Activated naive CD4-positive, alpha-beta T cell treated with anti-CD3 and anti-CD28 coated beads for 36 hours (primary cell): ENCODE measurements at places on chromosomes 5 and 9. TPM values are rescaled to one million over a fixed set of nuclear protein-coding genes. Genes with fewer than 3 reads are reported as not detected.

DNA sequence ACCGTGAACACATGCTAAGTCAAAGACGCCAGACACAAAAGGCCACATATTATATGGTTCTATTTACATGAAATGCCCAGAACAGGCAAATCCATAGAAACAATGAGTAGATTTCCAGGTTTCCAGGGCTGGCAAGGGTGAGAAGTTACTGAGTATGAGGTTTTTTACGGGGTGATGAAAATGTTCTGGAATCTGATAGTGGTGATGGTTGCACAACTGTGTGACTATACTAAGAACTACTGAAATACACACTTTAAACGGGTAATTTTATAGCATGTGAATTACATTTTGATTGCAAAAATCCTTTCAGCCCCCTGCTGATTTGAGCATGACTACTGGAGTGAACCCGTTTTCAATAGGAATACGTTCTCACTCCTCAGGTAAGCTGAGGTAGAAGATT lies 46.7 kb upstream of the TBC1D9B start:
- DNase-seq, result no peak

DNA sequence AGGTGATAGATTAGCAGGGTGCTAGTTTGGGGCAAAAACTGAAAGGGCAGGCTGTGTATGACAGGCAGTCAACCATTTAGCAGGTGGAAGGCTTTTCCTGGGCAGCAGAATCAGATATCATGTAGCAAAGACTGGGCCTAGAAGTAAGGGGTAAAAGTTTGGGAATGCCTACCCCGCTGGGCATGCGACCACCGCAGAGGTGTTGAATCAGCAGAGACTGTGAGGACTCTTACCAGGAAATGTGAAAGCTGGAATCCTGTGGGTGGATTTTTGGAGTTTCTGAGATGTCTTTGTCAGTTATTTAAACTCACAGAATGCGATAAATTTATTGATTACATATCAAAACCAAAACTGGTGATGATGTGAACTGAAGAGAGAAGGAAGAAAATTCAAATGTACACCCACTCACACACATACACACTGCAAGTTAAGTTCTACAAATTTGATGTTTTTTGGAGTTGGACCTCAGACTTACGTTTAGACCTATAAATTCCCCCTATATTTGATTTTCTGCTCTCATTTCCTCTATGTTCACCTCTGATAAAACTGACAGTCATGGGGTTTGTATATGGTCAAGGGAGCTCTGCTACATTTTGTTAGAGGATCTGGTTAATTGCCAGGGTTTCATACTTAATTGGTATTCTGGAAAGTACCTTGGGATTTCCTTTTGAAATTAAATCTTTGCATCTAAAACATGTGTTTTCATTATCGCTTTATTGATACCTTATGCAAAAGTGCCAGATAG lies 333.6 kb downstream of the CSNK1G3 start:
- no peak for DNase-seq

Gene NMUR2
- total RNA-seq, result not detected

DNA sequence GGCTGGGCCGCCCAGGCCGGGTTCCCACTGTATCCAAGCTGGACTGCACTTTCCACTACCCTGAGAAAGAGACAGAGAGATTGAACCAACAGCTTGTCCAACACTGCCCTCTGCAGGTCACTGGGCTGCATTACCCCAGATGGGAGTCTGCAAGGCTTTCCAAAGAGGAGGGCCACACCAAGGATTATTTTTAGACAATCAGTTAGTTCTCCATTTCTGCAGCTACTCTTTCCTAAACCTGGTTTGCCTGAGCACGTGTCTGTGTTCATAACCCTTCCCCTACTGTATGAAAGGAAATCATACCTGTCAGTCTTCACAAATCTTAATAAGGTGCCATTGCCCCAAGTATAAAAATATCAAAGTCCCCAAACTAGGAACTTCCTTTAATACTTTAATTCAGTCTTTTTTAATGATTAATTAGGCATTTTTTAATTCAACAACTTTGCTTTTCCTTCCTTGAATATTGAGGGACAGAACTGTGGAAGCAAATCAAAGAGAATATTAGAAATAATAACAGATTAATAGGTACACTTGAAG lies 13.4 kb upstream of the FGF1 start:
- peak; percentile 90 for DNase-seq

GRCh38 chr5:73655521-73656160 lies 29.6 kb downstream of the ARHGEF28 start:
- DNase-seq, result no peak

DNA sequence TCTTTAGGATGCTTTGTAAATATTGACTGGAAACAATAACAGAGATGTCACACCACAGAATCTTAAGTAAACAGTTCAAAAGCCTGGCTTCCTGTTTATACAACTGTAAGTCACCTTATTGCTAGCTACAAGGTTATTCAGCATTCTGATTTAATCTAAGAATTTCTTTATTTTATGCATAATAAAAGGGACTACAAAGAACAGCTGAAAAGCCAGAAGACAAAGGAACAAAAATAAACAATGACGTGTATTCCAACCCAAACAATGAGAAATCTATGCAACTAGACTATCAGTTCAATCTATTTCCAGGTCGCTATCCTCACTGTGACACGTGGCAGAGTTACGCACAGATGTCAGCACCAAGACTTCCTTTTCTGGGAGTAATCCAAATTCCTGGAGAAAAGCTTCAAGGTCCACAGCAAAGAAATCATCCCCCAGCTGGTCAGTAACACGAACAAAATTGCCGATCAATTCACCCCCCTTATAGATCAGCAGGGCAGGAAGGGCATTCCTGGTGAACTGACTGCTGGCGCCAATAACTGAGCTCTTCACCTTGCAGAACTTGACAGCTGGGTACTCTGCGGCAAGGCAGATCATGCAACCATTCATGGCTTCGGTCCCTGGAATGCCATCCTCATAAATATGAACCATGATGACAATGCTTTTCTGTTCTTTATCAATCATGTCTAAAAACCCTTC lies 8.4 kb downstream of the PDCL start:
- DNase-seq, result no peak

Gene FAM200C
- 0.84 TPM for total RNA-seq

GRCh38 chr9:120284821-120285220 lies 295.1 kb downstream of the CDK5RAP2 start:
- DNase-seq, result no peak

Gene PITX1
- total RNA-seq, result 0.25 TPM

GRCh38 chr9:77917800-77918199 lies 113.8 kb downstream of the GNAQ start:
- no peak for DNase-seq

- no peak for DNase-seq
These were observed 153.8 kb downstream of the COL23A1 start for GRCh38 chr5:178436326-178436940.

DNA sequence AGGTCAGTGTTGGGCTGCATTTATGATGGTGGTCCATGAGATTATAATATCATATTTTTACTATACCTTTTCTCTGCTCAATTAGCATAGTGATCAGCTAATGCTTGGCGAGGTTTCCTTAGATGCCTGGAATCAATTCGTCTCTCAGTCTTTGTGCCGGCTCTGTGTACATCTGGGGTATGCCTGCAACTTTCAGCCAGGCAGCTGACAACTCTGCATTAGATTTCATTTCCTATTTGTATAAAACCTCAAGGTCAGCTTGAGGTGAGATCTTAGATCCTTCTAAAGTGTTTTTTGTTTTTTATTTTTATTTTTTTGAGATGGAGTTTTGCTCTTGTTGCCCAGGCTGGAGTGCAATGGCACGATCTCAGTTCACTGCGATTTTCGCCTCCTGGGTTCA lies 86.8 kb downstream of the MELK start:
- DNase-seq, result no peak

Gene FAM163B
- total RNA-seq, result not detected
